ENCODE measurements at places on chromosomes 2 and 18. TPM values are rescaled to one million over a fixed set of nuclear protein-coding genes. Genes with fewer than 3 reads are reported as not detected.

The SLC4A3 gene
- 31.3 TPM for total RNA-seq

The OTX1 gene
- 0.56 TPM for total RNA-seq

DNA sequence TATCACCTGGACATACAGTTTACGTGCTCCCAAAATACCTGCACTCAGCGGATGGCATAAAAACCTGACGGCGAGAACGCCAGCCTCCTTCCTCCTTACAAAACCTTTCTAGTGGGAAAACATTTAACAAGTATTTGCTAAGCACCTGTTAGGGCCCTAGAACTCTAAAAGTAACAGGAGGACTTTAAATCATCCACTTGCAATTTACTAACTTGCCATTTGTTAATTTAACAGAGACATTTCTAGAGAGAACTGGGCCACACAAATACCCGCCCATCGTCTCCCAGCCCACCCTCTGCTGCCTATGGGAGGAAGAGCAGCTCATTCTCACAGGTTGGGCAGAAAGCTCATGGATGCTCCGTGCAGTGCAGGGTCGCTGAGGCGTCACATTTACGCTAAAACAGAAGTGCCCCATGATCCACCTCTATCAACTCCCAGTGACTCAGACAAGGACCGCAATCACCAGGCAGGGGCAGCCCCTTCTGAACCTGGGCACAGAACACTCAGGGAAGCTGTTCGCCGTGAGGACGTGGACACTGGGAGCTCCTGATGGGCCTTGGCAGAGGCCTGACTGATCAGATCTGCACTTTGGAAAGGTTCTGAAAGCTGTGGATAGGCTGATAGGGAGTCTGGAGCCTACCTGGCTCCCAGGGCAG lies 106.9 kb downstream of the HDAC4 start:
- peak; percentile 13 for DNase-seq

The NXPH2 gene
- not detected for total RNA-seq

The AGAP1 gene
- total RNA-seq = 40.7 TPM

DNA sequence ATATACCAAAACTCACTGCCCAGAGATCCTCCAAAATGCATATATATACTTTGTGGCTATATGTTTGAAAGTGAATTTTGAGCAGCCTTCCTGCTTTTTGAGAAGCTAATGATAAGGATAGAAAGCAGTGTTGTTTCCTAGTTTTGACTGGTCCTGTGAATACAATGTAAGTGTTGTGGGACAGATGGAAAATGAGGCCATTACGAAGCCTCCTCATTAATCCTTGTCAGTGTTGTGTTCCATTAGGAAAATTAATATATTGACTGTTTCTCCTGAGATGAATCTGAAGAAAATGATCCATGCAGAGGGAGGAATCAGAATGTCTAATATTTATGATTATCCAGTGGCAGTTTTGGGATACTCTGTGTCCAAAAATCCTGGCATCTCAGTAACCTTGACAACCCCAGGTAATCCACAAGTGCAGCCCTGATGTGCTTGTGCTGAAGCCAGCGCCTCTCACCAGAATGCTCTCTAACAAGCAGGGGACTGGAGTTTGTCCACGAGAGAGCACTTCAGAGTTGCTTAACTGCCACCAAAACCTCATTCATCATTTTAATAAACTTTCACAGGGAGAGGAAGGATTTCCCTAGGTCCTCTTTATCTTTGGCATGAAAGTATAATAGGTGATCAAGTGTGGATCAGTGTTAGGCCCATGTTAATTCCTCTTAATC lies 418.6 kb downstream of the CMPK2 start:
- no peak for DNase-seq

- DNase-seq = no peak
These were observed 50.8 kb downstream of the ACYP2 start for GRCh38 chr2:54166121-54166773.

- no peak for DNase-seq
These were observed 3.1 kb downstream of the KCNE4 start for GRCh38 chr2:223055140-223055539.

- no peak for DNase-seq
These were observed 23.8 kb upstream of the APCDD1 start for GRCh38 chr18:10430677-10431076.

- DNase-seq = no peak
These were observed 520.0 kb upstream of the TCF4 start for GRCh38 chr18:56107821-56108477.

DNA sequence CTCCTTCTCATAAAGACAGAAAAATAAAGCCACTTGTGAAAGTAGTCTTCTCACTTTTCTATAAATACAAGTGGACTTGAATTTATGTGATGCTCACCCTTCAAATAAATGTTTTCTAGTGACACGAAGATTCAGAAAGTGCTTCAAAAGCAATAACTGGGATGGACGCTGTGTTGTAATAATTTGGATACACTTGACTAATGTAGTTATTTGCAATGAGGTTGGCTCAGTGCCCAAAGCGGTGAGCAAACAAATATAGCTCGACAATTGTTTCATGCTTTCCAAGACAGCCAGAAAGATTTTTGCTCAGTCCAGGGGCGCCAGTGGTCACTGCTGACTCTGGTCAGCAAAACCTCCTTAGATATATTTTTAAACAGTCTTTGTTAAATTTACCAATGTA lies 278.6 kb upstream of the KLHL14 start:
- DNase-seq = no peak

GRCh38 chr2:1717113-1717512 lies 27.2 kb downstream of the PXDN start:
- DNase-seq = peak; percentile 37

DNA sequence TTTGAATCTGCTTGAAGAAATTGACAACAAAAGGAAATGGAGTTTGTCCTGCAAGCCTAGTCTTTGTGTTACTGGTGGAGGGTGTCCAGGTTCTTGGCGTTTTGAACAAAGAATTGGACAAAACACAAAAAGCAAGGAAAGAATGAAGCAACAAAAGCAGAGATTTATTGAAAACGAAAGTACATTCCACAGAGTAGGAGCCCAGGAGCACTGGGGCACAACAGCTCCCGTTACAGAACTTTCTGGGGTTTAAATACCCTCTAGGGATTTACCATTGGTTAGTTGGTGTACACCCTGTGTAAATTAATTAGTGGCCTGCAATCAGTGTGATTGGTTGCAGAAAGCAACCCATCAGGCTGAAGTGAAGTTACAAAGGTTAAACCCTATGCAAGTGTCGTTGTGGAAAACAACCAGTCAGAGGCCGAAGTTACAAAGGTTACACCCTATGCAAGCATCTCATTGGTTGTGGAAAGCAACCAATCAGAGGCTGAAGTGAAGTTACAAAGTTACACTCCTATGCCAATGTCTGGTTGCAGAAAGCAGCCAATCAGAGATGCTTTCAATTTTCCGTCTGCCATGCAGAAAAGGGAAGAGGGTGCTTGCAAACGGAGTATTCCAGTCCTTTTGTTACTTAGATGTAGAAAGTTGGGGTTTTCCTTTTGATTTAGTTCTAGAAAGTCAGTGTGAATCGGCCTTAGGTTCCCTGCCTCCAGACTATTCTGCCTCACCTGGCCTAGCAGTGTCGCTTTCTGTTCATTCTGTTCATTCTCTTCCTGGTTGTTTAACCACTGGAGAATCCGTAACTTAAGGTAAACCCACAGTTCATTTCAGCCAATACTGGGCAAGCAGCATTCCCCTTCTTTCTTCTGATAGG lies 47.6 kb upstream of the PTH2R start:
- DNase-seq = peak; percentile 60

DNA sequence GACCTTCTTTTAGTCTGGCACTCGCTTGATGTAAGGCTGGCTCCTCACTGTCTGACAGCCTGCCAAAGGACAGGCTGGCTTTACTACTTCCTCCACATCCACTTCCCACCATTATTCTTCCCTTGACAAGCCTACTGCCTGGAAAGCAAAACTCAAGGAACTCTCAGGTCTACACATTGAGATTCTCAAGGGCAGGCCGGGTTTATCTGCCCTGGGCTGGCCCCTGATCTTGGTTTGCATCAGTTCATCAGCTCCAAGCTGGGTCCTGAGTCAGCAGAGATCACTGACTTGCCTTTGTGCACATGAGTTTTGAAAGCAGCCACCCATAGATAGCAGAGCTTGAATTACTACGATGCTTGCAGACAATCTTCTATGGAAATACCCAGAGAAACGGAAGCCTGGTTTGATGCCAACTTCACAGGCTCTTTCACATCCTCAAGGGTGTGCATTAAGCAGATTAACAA lies 53.9 kb downstream of the KCTD18 start:
- no peak for DNase-seq

The LHCGR gene
- 1.5 TPM for total RNA-seq

GRCh38 chr2:60409531-60409871 lies 144.0 kb downstream of the BCL11A start:
- DNase-seq = no peak

GRCh38 chr2:241280291-241280690 lies 35.2 kb downstream of the HDLBP start:
- no peak for DNase-seq

GRCh38 chr2:106030287-106031268 lies 163.5 kb downstream of the UXS1 start:
- DNase-seq = peak; percentile 58

The TWIST2 gene
- 10.3 TPM for total RNA-seq

DNA sequence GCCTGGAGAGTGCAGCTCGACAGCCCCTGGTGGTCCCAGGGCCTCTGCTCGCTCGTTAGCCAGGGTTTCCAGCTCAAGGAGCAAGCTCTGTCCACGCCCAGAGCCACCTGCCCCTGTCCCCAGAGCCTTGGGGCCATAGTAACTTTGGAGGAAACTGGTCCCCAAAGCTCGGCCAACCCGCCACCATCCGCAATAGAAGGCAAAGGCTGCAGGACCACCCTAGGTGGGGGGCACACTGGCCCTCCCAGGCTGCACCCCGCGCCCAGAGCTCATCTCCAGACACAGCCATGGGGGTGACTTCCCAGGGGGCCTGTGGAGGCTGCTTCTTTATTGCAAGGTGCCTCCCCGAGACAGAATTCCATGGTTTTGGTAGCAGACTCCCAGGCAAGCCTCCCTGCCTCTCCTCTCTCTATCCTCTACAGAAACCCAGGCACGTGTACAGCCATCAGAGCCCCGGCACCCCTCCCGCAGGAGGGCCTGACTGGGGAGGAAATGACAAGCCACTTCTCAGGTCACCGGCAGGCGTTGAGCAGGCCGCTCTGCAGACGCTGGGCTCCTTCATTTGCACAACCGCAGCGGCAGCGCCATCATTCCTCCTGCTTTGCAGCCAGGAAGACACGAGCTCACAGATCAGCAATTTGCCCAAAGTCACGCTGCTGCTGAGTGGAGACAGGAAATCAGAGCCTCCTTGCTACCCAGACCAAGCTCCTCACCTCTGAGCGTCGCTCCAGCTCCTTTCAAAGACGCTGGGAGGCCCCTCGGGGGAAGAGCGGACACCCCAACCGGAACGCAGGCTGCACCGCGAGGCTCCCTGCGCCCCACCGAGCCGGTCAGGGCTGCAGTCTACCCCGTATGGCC lies 80.2 kb downstream of the NDUFA10 start:
- peak; percentile 48 for DNase-seq

DNA sequence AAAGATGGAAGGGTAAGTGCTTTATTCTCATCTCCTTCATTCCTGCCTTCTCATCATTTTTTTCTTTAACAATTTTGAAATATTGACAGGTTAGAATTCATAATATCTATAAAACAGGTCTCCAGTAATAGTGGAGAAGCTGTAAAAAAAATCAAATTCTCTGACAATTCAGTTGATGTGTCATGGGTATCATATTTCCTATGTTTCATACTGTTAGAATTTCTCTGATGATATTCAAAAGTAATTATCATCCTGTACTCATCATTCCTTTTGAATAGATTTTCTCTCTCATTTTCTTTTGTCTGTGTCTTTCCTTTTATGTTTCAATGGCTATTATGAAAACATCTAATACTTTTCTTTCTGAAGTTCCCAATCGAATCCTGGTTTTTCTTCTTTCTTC lies 97.7 kb downstream of the CPS1 start:
- DNase-seq = no peak

DNA sequence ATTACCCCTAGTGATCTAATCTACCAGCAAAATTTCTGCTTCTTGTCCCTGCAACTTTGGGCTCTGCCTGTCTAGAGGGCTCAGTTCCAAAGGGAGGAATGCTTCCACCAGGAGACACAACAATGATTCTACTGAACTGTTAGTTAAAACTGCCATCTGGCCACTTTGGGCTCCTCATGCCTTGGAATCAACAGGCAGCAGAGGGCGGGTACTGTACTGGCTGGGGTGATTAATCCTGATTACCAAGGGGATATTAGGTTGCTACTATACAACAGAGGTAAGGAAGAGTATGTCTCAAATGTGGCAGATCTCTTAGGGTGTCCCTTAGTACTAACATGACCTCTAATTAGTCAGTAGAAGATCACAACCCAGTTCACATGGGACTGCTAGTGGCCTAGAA lies 21.4 kb downstream of the HADHA start:
- no peak for DNase-seq

DNA sequence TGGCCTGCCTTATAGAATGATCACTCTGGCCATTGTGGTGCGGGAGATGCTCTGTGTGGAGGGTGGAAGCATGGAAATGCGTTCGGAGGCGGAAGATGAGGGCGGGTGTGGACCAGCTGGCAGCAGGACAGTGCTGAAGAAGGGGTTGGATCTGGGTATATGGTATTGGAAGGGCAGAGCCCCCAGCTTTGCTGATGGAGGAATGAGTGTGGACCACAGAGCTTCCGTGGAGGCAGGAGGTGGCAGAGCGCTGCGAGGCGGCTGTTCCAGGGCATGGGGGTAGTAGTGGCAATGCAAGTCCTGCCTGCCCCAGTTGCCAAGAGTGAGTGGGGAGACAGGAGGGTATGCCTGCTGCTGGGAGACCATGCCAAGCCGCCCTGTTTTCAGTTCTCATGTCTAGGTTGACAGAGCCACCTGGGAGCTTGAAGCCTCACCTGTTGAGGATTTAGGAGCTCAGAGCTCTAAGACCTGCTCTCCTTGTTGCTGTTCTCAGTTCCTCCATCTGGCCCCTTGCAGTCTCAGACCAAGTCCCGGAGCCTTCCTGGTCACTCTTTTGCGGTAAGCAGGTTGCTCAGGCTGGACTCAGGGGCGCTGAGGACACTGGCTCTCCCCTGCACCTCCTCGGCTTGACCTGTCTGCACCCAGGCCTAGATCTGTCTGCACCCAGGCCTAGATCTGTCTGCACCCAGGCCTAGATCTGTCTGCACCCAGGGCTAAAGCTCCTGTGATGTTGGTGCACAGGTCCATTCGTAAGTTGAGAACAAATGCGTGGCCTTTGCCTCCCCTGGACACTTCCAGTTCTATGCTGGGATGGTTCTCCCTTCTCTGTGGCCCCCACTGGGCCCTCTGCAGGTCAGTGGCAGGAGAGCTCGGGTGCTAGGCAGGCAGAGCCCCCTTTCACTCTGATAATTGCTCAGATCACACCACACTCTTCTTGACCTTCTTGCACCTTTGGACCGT lies 290.5 kb upstream of the HS6ST1 start:
- no peak for DNase-seq

GRCh38 chr2:157866202-157866601 lies 9.9 kb downstream of the ACVR1 start:
- DNase-seq = no peak
